ENCODE measurements at places on chromosomes 11 and 22.

GRCh38 chr11:125692887-125693286 is 12.2 kb upstream of the ACRV1 start:
- no peak for DNase-seq

DNA sequence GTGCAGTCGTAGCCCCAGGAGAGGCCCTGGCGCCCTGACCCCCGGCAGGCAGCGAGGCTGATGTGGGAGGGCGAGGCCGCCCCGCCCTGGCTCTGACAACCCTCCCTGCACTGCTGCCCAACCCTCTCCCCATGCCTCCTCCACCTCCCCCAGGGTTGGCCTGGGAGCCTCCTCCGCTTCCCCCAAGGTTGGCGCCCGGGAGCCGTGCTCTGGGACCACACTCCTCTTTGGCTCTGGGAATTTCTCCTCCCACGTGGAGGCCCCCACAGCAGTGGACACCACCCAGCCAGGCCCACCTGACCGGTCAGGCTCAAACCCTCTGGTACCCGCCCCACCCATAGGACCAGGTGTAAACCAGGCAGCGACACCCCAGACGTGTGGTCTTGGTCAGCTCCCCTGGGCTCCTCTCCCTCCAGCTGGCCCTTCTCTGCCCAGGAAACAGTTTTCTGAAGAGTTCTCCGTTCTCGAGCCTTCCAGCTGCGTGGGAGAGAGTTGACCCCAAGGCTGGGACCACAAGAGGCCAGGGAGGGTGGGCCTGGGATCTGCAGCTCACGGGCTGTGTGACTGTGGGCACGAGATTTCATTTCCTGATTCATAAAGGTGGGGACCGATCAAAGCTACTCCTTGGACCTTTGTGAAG is 39.5 kb upstream of the BRSK2 start:
- no peak for DNase-seq

- DNase-seq, result peak; percentile 12
Measured at GRCh38 chr11:121344824-121345223, 52.3 kb downstream of the SC5D start.

GRCh38 chr11:59676205-59676604 is 7.4 kb upstream of the PATL1 start:
- DNase-seq, result no peak

GRCh38 chr22:30909306-30909705 is 59.3 kb downstream of the MORC2 start:
- no peak for DNase-seq

GRCh38 chr11:125211191-125211947 is 46.8 kb downstream of the PKNOX2 start:
- no peak for DNase-seq

GRCh38 chr11:69251057-69251393 is 42.9 kb upstream of the MYEOV start:
- DNase-seq, result no peak

- no peak for DNase-seq
Measured at GRCh38 chr11:102135256-102135655, 25.0 kb downstream of the YAP1 start.

GRCh38 chr11:124238512-124238911 is 2.4 kb upstream of the OR8G1 start:
- no peak for DNase-seq

All from NCI-H1105 treated with DMSO at 0.1 percent for 48 hours (cell line).